Placental pericyte (primary cell): ENCODE measurements at places on chromosomes 2 and 18. TPM values are rescaled to one million over a fixed set of nuclear protein-coding genes. Genes with fewer than 3 reads are reported as not detected.

The IL1R2 gene
- not detected in 2 replicates for total RNA-seq

The MAP3K20 gene
- total RNA-seq, result 27.4 and 55.8 TPM in 2 replicates

The TUBB8B gene
- not detected in 2 replicates for total RNA-seq

The CCT4 gene
- 115 and 159 TPM in 2 replicates for total RNA-seq

The ST8SIA5 gene
- total RNA-seq, result 0.43 TPM in 1 of 2 replicates, not detected in the other
